ENCODE measurements at places on chromosomes 7 and 10.
A peak's percentile ranks its signal among the peaks of the same experiment; 100 is the strongest.

DNA sequence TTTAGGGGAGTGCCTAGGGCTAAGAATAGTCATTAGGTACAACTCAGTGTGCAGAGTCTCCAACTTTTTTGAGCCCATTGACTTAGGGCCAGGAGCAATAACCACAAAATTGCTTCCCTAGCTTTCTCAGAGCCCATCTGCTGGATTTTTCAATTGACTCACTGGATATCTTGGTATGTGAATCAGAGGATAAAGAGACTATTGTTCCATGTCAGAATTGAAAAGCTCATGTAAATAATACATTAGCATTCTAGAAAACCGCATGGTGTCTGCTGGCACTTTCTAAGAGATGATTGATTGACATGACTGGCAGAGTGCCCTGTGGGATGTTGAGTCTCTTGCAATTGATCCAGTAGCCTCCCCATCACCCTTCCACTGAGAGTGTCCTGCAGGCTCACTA, 246.2 kb downstream of the CCDC7 start:
- no peak for DNase-seq

DNA sequence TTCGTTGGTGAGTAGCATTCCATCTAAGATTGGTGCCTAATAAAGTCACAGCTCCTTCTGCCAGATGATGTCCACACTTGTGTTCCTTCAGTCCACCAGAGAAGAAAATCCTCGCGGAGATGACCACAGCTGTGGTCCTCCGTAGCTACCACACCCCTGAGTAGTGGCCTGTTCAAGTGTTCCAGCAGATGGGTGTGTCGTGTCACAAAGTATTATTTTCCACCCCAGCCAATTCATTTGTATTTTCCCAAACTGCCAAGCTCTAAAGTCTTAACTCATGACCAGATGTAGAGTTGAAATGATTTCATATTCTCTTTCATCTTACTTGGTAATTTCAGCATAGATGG, 251.3 kb upstream of the TCF7L2 start:
- DNase-seq, result no peak

DNA sequence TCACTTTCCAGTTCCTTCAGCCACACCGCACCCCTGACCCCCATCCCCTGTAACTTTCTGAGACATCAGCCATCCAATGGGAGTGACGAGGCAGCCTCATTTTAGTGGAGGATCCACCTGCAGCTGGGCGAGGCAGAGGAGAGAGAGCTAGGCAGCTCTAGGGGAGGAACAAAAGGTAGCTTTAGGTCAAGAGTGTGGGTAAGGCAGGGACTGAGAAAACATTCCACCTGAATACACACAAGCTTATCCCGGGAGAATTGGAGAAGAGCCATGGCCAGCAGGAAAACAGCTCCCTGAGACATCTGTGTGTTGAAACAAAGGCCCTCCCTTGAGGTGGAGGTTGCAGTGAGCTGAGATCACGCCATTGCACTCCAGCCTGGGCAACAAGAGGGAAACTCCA, 6.7 kb upstream of the KLRG2 start:
- DNase-seq, result no peak

GRCh38 chr7:26199301-26200037, 1.1 kb downstream of the HNRNPA2B1 start:
- DNase-seq, result no peak

- no peak for DNase-seq
Observed at GRCh38 chr10:9075420-9075819, 1020.9 kb downstream of the GATA3 start.

GRCh38 chr7:70775570-70776156, 356.3 kb upstream of the GALNT17 start:
- DNase-seq, result no peak

- DNase-seq, result no peak
Observed at GRCh38 chr7:107194052-107194451, 25.2 kb downstream of the HBP1 start.

GRCh38 chr10:14602807-14603533, 171.7 kb downstream of the FAM107B start:
- DNase-seq, result no peak

DNA sequence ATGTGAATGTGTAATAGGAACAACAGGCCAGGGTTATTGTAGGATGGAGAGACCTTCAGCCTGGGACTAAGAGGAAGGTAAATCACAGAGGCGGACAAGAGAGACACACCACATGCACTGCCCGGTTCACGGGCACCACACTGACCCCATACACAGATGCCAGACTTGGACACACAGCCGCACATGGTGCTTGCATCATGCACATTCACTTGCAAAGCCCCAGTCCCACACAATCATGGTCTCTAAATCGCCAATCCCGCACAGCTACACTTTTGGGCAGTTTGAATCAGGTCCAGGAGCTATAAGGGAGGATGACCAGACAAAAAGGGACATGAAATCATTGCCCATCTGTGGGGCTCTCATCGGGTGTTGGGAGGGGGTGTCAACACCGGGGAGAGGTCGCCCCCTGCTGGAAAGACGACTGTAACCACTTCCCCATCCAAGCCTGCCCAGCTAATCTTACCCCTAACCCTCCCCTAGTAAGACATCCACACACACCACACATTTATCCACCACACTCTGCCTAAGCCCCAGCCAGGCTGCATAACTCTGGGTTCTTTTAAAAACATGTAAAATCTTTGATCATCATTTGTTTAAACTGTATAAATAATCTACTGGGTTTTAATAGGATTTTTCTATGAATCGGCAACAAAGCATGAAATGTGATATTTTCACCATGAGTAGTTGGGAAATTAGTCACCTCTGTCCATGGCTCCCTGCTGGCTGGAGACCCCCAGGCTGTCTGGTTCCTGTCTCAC, 40.5 kb upstream of the SLF2 start:
- peak; percentile 67 for DNase-seq

GRCh38 chr7:100061518-100062193, 12.1 kb downstream of the ZSCAN21 start:
- DNase-seq, result no peak

DNA sequence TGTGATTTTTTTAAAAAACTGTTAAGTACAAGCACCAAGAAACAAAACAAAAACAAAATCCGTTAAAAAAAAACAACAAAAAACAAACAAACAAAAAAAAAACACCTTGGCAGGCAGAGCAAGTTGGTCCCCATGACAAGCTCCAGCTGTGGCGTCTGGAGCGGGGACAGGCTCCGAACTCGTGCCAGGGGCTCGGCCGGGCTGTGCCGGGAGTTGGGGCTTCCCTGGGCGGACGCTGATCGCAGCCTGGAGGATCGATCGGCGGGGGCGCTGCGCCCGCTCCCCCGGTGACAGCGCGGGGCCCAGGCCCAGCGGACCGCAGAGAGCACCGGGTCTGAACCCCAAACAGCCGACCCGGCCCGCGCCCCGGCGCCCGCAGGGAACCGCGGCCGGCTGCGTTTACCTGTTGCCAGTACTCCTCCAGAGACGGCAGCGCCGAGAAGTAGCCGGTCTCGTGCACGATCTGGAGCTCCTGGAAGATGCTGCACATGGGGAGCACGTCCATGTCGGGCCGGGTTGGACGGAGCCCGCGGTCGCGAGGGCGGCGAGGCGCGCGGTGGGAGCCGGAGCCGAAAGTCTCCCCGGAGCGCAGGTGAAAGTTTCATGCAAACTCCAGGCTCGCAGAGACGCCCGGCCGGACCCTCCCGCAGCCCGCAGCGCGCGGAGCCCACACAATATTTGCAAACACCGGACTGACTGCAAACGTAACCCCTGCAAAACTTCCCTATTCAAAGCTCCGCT, at the start of gene KLF6:
TSS of gene KLF6 (minus strand) at position 700 of the 741 bp plus-strand sequence. CDS start at position 505, 195 bp downstream.
- peak; percentile 9 for DNase-seq

GRCh38 chr7:112448381-112448780, 1.9 kb upstream of the IFRD1 start:
- DNase-seq, result no peak

DNA sequence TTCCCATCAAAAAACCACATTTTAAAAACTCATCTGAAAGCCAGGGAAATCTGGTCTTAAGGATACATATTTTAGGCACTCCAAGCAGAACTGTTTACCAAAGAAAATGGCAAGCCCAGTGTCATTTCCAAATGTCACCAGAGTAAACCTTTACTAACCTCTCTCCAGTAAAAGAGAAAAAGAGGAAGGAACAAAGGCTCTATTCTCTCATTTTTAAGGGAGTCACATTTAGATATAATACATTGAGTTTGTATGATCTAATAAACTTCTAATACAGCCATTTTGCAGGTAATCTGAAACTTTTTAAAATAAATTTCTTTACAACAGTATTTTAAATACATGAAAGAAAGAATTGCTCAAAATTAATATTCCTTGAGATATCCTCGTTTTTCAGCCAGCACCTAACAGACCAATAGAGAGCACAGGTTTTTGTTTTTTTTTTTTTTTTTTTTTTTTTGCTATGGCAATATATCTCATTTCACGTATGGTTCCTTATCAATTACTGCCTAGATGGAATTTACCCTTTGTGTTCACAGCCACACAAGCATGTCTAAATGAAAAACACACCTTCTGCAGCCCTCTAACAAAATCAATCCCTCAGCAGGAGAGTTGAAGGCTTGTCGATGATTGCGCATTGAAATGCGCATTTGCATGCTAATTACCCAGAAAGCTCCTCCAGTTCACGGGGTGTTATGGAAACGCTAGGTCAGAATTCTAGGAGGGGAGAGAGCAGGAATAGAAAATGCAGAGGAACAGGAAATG, 39.8 kb upstream of the MSRB2 start:
- no peak for DNase-seq

GRCh38 chr10:51709324-51709972, 10.1 kb upstream of the CSTF2T start:
- DNase-seq, result no peak

GRCh38 chr10:85151506-85151905, 823.1 kb downstream of the CCSER2 start:
- no peak for DNase-seq

DNA sequence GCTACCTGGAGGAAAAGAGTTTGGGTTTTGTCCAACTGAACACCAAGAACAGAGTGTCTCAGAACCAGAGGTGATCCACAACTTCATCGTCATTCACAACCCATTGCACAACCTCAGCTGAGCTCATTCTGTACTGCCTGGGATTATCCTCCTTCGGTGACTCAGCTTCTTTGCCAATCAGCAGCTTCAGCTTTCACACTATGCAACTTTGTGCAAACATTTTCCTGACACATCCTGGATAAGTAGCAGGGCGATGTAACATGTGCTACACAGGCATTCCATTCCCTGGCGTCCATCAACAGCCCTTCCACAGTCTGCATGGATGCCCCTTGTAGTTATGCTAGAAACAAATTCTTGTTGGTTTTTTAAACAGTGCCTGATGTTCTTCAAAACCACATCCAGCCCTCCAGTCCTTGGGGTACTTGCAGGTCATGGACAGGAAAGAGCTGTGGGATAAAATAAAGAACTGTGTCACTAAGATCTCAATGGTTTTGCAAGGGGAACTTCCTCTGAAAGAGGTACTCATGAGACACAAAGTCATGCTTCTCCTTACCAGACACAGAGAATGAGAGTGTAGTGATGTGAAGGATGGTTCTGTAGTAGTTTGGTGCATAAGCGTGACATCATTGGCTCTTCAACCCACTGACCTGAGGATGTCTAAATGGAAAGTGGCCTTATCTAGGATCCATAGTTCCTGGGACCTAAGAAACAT, 478.5 kb downstream of the KIF20B start:
- no peak for DNase-seq

- DNase-seq, result no peak
Observed at GRCh38 chr10:9211228-9211627, 1156.7 kb downstream of the GATA3 start.

DNA sequence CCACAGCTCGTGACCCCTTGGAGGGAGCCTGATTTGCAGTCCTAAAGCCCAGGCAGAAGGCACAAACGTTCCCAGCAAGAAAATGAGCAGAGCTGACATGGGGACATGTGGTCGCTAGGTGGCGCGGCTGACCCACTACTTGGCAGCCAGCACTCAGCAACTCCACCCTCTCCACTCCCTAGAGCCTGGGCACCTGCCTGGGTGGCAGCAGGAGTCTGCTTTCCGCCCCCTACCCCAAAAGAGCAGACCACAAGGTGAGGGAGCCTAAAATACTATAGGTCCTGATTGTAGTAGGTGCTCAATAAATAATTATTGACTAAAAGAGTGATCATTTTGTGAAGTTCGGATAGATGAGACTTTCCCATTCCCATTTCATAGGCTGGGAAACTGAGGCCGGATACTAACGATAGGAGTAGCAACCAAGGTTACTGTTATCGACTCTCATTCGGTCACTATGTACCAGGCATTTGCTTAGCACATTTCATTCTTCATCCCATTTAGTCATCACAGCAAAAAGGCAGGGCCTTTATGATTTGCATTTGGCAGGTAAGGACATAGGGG, 57.4 kb downstream of the NEUROG3 start:
- peak; percentile 41 for DNase-seq
